ENCODE measurements at places on chromosomes 6 and 20.

- DNase-seq, result no peak
These were observed 29.7 kb upstream of the CD93 start for GRCh38 chr20:23115822-23116221.

DNA sequence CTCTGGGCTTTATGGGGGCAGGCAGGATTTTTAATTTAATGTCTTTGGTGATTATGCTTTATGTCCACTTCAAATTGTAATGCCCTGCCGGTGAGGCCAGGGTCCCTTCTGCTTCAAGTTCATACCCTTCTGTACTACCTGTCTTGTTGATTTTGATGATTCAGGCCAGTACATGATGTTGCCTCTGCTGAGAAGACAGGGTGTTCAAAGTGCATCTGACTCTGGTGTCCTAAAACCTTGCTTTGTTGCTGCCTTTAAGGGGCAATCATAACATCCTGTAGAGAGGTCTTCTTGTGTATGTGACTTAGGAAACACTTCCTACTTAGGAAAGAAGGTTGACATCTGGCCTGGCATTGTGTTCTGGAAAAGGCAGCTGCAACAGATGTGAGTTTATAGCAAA is 113.2 kb downstream of the TMEM170B start:
- DNase-seq, result no peak

- no peak for DNase-seq
These were observed 21.1 kb downstream of the CDC40 start for GRCh38 chr6:110201151-110201884.

GRCh38 chr6:41040101-41040939 is 1.3 kb upstream of the UNC5CL start:
- no peak for DNase-seq

DNA sequence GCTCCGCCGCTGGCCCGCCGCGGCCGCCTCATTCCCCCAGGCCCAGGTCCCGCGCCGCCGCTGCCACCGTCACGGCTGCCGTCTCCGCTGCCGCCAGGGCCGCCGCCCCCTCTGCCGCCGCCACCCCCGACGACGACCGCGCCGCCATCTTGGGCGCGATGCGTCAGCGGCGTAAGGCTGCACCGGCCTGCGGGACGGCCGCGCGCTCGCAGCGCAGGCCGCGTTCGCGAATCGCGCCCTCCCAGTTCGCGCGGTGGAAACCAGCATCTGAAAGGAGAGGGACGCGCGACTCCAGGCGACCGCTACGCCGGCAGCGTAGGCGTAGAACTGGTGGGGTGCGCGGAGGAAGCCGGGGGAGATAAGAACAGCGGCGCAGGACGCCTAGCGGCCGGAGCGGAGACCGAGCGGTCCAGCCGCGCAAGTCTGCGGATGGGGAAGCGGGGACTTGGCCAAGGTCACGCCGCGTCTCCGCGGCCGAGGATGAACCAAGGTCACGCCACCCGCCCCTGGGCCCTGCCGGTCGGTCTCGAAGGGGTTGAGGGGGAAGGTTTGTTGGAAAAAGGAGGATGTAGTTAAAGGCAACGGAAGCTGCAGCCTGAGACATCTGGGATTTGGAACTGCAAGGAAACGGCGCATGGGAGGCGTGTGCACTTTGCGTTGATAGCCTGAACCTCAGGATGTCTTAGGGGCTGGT is at the start of gene NUDT3:
Gene NUDT3, minus strand, starts transcription at position 173 of the 694 bp plus-strand sequence. CDS start 307 bp downstream, outside the sequence.
- peak; percentile 96 for DNase-seq

DNA sequence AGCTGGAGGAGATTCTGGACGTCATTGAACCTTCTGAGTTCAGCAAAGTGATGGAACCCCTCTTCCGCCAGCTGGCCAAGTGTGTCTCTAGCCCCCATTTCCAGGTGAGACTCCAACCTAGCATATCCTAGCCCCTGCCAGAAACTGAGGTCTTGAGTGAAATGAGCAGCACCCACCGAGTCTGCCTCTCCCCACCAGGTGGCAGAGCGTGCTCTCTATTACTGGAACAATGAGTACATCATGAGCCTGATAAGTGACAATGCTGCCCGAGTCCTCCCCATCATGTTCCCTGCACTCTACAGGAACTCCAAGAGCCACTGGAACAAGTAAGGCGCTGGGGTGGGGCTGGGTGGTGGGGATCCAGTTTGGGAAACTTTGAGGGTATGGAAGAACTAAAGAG is 4.6 kb downstream of the MEA1 start:
- no peak for DNase-seq

DNA sequence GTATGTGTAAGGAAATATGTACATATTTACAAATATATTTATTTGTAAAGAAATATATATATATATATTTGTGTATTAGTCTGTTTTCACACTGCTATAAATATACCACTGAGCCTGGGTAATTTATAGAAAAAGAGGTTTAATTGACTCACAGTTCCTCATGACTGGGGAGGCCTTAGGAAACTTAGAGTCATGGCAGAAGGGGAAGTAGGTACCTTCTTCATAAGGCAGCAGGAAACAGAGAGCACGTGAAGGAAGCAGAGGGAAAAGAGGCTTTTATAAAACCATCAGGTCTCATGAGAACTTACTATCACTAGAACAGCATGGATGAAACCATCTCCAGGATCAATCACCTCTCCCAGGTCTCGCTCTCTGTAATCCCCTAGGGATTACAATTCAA is 644.5 kb upstream of the HS3ST5 start:
- DNase-seq, result no peak

DNA sequence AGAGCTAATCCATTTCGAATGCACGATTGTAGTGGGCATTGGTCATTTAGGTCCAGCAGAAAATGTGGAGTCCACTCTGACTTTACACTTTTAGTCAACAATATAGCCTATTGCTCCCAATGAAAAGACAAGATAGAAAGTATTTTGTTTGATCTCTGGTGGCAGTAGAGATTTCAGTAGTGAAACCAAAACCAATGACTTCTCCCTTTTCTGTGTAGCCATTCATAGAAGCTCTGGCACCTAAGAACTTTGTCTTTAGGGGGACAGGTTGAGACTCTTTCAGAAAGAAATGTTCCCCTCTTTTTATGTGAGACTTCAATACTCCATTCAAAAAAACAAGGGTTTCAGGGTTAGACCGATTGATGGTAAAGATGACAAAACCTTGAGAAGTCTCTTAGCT is 510.8 kb upstream of the POU3F2 start:
- DNase-seq, result no peak

- DNase-seq, result no peak
These were observed 31.1 kb downstream of the CD109 start for GRCh38 chr6:73727114-73727513.

DNA sequence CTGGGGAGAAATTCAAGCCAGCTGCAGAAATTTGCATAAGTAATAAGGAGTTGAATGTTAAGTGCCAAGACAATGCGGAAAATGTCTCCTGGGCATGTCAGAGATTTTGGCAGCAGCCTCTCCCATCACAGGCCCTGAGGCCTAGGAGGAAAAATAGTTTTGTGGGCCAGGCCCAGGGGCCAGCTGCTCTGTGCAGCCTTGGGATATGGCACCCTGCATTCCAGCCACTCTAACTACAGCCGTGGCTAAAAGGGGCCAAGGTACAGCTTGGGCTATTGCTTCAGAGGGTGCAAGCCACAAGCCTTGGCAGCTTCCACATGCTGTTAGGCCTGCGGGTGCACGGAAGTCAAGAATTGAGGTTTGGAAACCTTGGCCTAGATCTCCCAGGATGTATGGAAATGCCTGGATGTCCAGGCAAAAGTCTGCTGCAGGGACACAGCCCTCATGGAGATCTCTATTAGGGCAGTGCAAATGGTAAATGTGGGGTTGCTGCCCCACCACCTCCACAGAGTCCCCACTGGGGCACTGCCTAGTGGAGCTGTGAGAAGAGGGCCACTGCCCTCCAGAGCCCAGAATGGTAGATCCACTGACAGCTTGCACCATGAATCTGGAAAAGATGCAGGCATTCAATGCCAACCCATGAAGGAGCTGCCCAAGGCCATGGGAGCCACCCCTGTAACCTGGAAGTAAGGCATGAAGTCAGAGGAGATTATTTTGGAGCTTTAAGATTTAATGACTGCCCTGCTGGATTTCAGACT is 126.5 kb downstream of the DTNBP1 start:
- DNase-seq, result no peak

- DNase-seq, result no peak
These were observed 357.5 kb downstream of the HDGFL1 start for GRCh38 chr6:22926790-22927354.

GRCh38 chr20:17619351-17620093 is 49.6 kb downstream of the DSTN start:
- peak; percentile 15 for DNase-seq

DNA sequence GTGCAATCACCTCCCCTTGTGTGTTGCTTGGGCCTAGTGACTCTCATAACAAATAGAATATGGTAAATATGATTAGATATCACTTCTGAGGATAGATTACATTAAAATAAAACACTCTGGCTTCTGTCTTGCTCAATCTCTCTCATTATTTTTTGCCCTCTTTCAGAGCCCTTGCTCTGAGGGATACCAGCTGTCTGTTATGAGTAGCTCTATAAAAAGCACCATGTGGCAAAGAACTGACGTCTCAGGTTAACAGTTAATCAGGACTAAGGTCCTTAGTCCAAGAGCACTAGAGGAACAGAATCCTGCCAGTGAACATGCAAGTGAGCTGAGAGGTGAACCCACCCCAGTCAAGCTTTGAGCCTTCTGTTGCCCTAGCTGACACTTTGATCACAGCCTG is 402.2 kb upstream of the HTR1E start:
- DNase-seq, result no peak

DNA sequence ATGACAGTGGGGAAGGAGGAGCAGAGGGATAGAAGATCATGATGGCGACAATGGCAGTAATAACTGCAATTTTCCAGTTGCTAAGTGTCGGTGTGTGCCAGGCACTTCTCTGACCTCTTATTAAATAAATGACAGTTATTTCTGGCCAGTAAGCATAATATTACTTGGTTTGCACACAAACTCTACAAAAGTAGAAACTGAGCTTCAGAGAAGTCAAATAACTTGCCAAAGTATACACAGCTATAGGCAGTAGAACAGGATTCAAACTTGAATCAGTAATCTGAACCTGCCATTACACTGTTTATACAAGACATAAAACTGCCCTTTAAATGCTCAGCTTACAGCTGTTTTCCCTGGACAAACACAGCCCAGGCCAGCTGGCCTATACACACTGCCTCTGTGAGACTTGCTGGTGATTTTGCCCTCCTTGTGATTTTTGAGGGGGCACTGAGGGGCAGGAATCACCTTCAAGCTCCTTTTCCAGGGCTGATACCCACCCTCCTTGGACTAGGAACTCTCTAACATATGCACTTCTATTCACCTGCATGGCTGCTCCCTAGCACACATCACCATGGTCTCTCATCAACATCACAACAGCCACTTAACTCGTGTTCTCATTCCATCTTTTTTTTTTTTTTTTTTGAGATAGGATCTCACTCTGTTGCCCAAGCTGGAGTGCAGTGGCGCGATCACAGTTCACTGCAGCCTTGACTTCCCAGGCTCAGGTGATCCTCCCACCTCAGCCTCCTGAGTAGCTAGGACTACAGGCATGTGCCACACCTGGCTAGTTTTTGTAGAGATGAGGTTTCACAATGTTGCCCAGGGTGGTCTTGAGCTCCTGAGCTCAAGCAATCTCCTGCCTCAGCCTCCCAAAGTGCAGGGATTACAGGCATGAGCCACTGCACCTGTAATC is 63.6 kb downstream of the SLC23A2 start:
- DNase-seq, result no peak

DNA sequence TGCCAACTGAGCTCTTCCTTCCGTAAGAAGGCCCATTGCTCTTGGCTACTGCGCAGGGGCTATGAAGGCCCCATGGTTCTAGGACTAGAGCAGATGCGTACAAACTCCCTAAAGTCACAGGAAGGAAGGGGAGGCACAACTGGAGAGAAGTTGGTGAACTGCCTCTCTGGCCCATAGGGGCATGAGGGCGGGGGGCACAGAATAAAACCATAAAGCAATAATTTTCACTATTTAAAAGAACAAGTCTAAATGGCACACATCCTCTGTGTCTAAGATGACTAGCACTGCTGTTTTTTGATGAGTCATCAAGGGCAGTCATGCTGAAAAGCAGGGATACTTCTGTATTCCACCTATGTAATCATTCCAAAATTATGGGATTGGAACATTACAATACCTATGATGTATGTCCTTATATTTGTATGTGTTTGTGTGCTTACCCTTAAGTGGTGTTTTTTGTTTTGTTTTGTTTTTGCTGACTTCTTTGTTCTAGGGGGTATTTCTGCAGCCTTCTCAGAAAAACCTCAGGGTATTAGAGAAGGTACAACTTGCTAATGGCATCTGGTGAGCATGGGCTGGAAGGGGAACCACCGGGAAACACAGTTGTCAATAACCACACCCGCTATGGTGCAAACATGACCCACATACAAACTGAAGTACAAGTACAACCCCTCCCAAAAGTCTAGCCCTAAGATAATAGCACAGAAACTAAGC is 36.9 kb downstream of the B4GALT5 start:
- DNase-seq, result no peak

DNA sequence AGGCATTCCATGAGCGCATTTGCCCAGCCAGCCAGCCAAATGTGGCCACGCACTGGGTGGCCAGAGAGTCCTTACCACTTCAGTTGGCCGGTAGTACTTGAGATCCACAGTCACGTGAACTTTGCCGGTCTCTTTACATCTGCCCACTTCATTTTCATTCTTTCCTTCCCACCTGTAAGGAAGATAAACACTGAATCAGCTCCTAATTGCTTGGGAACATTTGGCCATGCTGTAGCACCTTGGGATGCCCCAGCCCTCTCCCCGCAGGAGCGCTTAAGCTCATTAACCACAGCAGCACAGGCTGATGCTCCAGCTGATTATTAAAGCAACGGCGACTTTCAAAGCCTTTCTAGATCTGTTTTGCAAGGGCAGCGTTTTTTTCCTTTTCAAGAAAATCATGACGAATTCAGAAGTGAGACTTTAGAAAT is 116.6 kb downstream of the FOXC1 start:
- DNase-seq, result no peak

- no peak for DNase-seq
These were observed 5.0 kb downstream of the PCMT1 start for GRCh38 chr6:149754548-149754947.

DNA sequence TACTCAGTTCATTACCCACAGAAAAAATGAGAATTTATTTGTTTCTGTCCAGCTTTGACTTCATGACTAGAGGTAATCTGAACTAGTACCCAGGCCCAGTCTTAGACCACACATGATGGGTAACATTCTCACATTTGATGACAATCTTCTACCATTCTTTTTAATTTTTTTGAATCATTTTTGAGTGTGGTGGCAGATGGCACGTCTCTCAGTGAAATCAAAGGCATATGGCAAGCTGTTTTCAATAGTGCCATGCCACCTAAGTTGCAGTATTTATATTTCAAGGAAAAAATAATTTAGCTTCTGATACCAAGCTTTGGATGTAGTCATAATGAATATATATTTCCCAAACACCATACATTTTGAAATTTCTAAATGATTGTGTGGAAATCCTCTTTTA is 88.8 kb upstream of the HS3ST5 start:
- no peak for DNase-seq

GRCh38 chr20:9059931-9060330 is 9.0 kb upstream of the PLCB4 start:
- DNase-seq, result no peak

DNA sequence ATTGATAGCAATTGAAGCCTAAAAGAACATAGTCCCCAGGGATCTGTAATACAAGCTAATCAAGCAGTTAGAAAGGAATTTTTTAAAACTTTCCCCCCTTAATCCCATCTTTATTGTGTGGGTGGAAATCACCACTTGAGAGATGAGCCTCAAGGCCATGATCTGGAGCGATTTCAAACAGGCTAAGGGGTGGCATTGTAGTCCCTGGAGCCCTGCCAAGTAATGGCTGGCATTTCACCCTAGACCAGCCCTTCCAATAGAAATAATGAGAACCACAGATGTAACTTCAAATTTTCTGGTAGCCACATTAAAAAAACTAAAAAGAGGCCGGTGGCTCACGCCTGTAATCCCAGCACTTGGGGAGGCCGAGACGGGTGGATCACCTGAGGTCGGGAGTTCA is 46.9 kb downstream of the PRDM1 start:
- DNase-seq, result no peak
